ENCODE measurements at places on chromosomes 2 and 18. TPM values are rescaled to one million over a fixed set of nuclear protein-coding genes. Genes with fewer than 3 reads are reported as not detected.

DNA sequence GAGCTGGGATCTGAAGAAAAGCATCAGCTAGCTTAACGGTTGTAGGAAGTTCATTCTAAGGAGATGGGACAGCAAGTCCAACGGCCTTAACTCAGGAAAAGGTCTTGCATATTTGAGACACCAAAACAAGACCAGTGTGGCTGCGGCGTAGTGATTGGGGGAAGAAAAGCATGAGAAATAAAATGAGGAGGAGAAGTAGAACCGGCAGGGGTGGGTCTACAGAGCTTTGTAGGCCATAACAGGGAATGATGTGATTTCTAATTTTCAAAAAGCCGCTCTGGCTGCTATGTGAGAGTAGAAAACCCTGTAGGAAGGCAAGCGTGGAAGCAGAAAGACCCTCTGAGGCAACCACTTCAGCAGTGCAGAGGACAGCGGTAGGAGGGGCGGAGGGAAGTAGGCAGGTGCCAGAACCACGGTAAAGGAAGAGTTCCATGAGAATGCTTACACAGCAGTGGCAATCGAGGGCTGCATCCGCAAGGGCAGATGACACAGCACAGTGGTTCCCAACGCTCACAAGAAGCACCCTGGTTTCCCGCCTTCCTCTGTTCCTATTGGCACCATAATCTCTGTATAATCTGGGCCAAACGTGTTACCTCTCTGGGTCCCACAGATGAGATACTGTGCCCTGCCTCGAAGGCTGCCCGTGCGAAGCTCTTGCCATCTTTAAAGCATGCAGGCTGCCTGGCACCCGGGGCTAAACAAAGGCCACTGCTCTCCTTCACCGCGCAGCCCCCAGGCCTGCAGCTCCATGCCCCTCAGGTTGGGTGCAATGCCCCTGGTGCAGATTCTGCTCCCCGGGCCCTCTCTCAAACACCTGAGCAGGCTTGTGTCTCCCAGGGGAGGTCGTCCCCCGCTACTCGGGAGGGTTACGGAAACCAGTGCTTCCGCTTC, 795 bp downstream of the ANKRD39 start:
- no peak for DNase-seq

DNA sequence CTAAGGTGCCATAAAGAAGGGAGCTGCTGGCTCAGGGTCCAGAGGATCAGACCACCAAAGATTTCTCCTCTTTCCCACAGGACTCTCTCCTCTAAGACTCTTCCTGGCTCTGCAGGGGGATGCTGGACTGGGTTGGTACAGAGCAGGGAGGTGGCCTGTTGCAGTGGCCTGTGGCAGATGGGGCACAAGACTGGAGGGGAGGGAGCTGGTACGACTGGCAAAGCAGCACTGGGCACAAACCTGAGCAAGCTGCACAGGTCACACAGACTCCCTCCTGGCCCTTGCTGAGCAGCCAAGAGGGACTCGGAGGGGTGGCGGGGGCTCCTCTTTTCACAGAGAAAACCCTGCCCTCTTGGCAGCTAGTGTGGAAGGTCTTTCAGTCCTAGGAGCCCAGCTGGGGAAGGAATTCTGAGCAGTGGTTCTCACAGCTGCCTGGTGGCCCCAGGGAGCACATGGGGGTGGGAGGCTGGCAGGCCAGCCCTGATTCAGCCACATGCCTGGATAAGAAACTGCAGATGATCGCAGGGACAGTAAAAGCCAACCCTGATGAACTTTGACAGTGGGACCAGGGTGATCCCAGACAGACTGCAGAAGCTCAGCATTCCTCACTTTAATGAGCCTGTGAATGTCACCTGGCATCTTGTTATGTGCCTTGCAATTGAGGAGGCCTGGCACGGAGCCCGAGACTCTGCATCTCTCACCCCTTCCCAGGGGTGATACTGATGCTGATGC, 32.5 kb upstream of the ACAA2 start:
- no peak for DNase-seq

DNA sequence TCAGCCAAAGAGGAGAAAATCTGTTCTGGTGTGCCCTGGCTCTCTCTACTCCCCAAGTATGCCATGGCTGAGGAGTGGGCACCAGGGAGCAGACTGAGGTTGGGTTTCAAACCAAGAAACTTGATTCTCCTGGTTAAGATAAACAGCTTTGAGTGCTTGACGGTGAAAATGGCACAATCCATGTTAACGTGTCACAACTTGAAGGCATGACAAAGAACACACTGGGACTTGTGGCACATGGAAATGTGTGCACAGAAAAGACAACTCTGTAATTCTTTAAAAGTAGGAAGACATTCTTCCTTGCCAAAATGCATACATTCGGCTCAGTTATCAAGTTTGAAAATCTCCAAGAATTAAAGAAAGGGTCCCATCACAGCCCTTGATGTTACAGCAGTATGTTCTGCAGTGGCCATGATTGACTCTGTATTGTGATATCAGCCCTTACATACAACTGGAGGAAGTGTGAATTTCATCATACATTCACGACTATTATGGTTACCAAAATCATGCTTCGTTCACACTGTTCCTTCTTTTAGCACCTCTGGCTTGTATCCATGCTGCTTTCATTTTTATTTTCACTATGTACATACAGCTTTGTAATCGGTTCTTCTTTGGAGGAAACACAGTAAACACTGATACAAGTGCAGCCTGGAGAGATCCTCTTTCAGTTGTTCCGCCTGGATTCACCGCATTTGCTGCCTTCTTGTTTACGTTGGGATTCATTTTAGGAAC, 15.6 kb upstream of the ACTG2 start:
- DNase-seq, result no peak

GRCh38 chr2:217254111-217254510, 394.2 kb upstream of the TNP1 start:
- no peak for DNase-seq

Gene KRTCAP3
- 42.0 TPM for total RNA-seq

Gene AFF3
- 29.7 TPM for total RNA-seq

DNA sequence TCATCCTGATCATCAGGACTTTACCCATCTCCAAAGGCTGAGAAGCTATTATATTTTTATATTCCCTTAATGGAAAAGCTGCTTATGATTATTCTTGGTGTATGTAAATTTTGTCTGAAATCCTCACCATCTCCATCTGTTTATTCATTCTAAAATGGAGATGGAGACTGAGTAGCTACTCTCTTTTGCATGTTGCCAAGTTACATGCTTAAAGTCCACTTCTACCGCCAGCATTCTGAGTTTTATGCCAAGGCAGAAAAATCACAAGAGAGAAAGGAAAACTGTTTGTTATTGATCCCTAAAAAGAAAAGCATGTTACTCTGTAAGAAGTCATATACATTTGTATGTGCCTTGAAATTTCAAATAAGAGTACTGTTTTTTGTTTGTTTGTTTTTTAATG, 94.4 kb upstream of the NOSTRIN start:
- DNase-seq, result no peak

DNA sequence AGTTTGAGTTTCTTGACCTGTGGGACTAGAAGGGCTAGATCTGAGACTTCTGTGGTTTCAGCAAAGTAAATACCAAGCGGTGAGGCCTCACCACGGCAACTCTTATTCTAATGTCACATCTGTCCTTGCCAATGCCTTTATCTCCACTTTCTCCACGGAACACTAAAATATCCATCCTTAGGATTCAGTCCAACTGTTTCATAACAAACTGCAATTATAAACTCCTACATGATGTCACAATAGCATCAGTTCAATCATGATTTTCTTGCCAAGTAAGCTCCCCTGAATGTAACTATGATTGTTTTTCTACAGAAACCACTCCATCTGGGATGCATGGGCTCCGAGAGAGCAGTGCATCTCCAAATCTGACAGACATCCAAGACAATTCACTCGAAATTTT, 79.6 kb downstream of the LRATD1 start:
- DNase-seq, result no peak

GRCh38 chr2:74267068-74267467, 68.7 kb downstream of the MTHFD2 start:
- peak; percentile 87 for DNase-seq

Gene MAP3K19
- not detected for total RNA-seq

- peak; percentile 56 for DNase-seq
These were observed 4.8 kb upstream of the STAT4 start for GRCh38 chr2:191155608-191156071.

DNA sequence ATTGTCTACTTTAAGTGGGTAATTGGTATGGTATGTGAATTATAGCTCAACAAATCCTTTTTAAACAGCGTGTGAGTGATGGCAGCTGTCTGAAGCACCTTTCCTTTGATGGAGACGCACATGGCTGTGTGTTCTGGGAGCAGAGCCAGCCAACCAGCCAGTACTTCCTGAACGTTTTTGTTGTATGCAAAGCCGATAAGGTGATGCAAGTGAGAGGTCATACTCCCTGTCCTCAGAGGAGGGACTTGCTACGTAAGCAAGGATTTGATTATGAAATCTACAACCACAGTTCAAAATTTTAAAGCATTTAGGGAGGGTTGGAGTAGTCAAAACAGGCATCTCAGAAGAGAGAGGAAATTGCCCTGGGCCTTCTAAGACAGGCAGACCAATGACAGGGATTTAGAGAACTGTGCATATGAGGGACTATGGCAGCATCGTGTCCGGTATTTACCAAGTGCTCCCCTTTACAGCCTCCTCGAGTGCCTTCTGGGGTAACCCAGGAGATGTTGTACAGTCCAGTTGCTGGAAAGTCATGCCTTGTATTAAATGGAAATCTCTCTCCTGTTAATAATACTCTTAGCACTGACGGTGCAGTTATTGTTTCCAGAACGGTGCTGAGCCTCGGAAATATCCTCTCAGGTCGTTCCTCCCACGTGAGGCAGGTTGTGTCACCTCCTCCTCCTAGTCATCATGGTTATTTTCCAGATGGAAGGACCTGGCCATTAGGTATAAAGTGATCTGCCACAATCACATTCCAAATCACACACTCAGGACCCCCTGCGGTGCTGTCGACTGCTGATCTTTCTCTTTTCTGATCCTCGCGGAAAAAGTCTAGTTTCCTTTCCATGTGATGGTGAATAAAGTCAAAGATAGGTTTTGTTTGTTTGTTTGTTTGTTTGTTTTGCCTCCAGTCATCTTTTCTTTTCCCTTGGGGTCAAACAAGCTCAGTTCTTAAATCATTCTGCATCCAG, 28.4 kb downstream of the ARHGEF4 start:
- peak; percentile 55 for DNase-seq

Gene MC4R
- total RNA-seq, result not detected

Gene SERPINB13
- total RNA-seq, result not detected

DNA sequence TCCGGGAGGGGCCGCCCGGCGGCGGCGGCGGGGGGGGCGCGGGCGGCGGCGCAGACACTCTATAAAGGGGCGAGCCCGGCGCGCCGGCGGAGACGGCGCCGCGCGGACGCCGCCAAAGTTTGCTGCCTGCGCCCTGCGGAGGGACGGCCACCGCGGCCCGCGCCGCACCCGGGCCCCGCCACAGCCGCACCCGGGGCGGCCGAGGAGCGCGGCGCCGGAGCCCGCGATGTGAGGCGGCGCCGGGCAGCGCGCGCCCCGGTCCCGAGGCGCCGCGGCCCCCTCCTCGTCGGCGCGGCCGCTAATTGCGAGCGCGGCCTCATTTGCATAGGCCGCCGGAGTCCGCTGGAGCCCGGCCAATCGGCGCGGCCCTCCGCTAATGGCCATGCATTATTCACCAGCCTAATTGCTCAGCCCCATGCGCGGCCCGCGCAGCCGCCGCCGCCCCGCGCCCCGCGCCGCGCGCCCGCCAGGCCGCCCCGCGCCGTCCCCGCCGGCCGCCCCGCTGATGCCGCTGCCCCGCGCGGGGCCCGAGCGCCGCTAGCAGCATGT, at the start of gene SALL3:
Gene SALL3, plus strand, starts transcription at position 89 of the 549 bp plus-strand sequence. Its CDS starts 457 bp downstream, at position 546.
- DNase-seq, result no peak

Gene SLC19A3
- 3.6 TPM for total RNA-seq

Gene MAPRE2
- 51.6 TPM for total RNA-seq

GRCh38 chr2:173264603-173265366, 89.9 kb upstream of the CDCA7 start:
- DNase-seq, result peak; percentile 57

- DNase-seq, result no peak
These were observed 112.0 kb downstream of the ATAD2B start for GRCh38 chr2:23814963-23815362.

Gene MAPK4
- 22.2 TPM for total RNA-seq

DNA sequence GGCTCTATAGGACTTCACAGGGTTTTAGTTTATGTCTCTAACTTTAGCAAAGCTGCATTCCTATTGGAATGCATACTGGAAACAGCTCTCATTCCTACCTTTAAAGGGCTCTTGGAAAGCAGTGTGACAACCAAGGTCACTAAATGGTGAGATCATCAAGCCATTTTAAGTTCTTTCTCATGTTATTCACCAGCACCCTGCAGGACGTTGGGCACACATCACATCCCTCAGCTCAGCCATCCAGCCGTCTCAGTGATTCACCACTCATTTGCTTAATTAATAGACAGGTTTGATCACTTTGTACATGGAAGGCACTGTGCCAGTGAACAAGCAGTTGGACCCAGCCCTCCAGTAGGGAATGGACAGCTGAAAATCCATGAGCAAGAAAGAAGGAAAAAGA, 32.2 kb upstream of the RBM44 start:
- DNase-seq, result no peak

DNA sequence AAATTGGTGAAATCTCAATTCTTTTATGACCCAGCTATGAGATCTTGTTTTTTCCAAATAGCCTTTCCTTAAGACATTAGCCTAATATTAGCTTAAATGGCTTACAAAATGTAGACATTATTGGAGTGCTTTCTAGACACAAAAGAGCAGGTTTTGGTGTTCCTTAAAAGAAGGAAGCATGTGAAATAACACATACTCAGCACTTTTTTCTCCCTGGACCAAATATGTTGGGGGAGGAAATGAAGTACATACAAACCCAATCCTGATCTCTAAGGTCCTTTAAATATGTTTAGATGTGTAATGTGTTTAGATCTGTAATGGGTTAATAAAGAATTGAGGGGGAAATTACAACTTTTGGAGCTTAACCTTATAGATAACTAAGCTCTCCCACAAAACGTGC, 3.4 kb upstream of the ZDBF2 start:
- no peak for DNase-seq

GRCh38 chr2:162232671-162233070, 10.6 kb downstream of the FAP start:
- DNase-seq, result no peak

- no peak for DNase-seq
These were observed 397.9 kb downstream of the MEIS1 start for GRCh38 chr2:66832646-66833435.

GRCh38 chr2:217444932-217445331, 557.9 kb downstream of the TNS1 start:
- no peak for DNase-seq

Gene ARMC9
- 17.1 TPM for total RNA-seq

Gene CYBRD1
- 150 TPM for total RNA-seq

DNA sequence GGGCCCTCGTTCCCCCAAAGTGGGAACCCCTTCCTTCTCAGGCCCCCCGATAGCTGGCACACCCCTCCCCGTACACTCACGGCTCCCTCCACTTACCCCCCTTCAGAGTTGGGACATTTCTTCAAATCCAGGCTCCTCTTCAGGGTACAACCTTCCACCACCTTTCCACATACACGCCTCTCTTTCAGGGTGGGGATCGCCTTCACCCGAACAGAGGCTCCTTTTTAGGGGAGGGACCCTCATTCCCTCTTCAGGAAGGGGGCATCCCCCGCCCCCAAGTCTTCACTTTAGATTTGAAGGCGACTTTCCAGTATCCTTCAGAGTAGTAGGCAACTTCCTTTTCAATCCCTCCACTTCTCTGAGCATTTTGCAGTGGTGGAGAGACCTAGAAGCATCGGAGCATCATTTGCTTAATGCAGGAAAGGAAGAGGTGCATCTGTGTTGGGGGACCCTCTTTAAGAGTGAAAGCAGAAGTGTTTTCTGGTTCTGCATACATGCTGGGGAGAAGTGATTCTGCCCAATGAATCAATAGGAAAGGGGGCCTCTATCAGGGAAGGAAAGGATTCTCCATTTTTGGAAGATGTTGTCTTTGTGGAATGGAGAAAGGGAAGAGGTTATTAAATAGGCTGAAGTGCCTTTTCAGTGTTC, 845 bp downstream of the EML4 start:
- DNase-seq, result peak; percentile 47

- no peak for DNase-seq
These were observed 113.4 kb downstream of the GBX2 start for GRCh38 chr2:236054621-236055305.

Data from stomach (tissue), 19 donors.